Stimulated activated CD8-positive, alpha-beta memory T cell treated with anti-CD3 and anti-CD28 coated beads, Interleukin-2, amount 100 ng/mL, for 1 hour (primary cell): ENCODE measurements at places on chromosomes 7 and 10.
A peak's percentile ranks its signal among the peaks of the same experiment; 100 is the strongest.

- DNase-seq, result no peak
These were observed 96.7 kb downstream of the SEMA3D start for GRCh38 chr7:85090143-85090542.

DNA sequence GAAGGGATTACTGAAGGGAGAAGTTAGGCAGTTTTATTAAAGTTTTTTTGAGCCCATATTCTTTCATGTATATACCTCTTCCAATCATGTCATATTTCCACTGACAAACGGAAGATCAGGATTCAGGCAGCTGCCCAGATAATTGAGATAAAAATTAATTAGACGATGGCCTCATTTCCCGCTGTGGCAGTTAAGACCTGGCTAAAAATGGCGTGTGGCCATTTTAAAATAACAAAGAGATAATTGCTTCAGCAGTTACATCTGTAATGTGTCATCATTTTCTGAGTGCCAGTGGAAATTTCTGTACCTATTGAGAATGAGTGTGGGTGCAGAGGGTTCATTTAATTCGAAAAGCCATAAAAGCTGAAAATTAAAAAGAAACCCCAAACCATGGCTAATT is 215.1 kb downstream of the STK31 start:
- no peak for DNase-seq

GRCh38 chr10:132395704-132396493 is 1.1 kb upstream of the PWWP2B start:
- DNase-seq, result no peak

DNA sequence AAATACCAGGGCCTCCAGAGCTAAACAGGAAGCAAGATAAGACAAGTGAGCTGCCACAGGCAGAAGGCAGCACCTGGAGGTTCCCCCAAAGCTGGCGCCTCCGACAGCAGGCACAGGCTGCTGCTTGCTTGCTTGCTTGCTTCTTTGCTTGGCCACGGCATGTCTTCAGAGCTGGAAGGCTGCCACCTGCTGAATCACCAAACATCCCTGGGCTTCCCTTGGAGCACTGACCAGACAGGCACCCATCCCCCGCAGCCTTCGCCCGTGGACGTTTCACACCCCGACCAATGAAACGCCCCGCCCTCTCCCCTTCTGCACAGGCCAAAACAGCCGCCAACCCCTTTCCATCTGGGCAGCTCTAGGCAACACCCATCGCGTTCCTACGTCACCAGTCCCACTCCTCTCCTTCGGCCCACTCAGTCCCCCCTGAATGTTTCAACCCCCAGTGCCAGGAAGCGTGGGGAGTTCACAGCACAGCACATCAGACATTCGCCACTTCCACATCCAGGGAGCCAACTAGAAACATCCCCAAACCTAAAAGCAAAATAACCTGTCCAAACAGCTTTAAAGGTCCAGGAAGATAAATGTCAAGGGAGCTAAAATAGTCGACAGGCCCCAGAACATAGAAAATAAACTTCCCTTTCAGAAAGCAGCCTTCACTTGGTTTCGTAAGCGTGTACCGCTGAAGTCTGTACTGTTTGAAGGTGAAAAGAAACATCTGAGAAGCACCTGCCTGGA is 1.6 kb downstream of the SGMS1 start:
- DNase-seq, result peak; percentile 36

DNA sequence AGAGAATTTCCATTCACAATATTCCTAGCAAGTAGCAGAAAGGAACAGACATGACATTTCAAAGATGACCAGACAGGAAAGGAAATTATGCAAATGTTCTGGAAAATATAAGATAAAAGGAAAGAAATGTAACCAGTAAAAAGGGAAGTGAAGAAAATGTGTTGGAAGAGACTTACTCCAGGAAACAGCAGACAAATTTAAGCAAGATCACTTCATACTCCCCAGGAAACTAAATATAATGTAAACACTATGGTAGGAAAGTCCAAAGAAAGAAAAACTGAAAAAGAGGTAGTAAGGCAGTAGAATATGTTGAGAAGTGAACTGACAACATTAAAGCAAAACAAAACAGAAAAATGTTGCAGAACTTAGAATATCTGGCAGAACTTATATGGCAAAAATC is 6.4 kb upstream of the ST8SIA6 start:
- DNase-seq, result no peak

DNA sequence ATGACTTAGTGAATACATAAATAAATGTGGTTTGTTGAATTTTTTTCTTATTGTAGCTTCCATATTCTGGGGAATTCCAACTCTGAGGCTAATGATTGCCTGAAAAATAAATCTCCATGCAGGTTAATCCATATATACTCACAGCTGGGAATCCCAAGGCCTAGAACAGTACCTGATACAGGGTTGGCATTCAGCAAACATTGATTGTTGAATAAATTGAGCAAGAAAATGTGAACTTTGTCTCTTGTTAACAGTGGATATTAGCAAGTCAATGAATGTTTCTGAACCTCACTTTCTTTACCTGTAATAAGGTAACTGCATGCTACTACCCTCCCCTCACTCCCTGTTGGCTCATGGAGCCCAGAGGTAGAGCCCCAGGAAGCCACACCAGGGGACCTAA is 253.6 kb upstream of the AOAH start:
- no peak for DNase-seq

- no peak for DNase-seq
These were observed 129.2 kb downstream of the RPS24 start for GRCh38 chr10:78162853-78163252.
